ENCODE measurements at places on chromosomes 1 and 21.

DNA sequence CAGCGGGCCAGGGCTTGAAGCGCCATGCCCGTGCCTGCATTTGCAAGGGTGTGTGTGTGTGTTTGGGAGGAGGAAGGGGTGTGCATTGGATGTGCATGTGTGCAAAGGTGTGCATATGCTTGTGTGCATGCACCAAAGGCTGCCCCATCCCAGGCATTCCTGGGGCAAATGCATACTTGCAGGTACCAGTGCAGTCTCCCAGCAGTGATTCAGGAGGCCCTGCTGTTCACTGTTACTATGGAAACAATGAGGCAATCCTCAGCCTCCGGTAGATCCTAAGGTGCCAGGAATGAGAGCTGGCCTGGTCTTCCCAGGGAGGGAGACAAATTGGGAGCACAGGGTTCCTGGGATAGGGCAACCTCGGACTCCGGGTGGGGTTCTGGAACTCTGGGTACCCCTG, 7.5 kb upstream of the FNDC5 start:
- DNase-seq, result no peak

GRCh38 chr1:237269938-237270337, 228.0 kb downstream of the RYR2 start:
- DNase-seq, result no peak

- DNase-seq, result no peak
Observed at GRCh38 chr21:25980710-25981109, 189.9 kb downstream of the APP start.

- peak; percentile 47 for DNase-seq
Observed at GRCh38 chr1:63691701-63692425, 82.0 kb upstream of the ROR1 start.

DNA sequence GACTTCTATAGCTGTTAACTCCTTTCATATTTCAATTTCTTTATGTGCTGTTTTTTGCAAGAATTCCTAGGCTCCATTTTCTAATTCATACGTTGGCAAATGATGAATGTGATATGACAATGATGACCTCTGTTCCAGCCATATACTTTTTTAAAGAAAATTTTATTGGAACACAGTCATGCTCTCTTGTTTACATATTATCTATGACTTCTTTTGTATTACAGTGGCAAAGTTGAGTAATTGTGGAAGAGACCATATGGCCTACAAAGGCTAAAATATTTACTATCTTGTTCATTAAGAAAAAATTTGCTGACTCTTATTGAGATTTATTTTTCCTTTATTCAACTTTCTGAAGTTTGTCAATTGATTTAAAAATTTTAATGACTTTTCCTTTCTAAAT, 7.1 kb downstream of the IFI44L start:
- no peak for DNase-seq

DNA sequence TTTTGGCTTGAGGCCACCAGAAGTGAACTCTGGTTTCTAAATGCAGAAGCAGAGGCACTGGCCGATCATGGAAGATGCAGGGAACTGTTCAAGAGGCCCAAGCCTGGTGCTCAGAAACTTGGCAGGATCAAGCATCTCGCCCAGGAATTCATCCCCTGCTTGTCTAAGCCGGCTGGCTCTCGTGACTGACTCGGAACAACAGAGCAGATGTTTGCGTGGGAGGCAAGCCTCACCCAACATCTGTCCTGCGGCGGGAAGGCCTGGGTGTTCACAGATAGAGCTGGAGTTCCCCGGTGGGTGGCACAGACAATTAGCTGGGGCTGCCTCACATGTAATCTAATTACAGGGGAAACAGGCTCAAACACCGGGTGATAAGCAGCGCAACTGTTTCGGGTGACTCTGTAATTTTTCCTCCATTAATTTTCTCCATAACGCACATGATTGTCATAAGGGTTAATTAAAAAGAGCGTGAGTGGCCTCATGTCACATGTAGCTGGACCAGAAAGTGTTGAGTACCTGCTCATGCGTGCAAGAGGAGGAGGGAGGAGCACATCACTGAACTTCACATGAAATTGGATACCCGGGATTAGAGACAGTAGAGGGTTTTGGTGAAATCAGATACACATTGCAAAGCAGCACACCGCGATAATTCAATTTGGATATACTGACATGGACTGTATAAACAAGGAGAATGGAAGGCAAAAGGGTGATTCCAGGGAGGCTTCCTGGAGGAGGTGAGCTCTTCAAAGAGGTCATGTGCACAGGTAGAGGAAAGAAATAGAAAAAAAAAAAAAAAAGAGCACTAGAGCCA, 180.0 kb downstream of the ETS2 start:
- peak; percentile 99 for DNase-seq

DNA sequence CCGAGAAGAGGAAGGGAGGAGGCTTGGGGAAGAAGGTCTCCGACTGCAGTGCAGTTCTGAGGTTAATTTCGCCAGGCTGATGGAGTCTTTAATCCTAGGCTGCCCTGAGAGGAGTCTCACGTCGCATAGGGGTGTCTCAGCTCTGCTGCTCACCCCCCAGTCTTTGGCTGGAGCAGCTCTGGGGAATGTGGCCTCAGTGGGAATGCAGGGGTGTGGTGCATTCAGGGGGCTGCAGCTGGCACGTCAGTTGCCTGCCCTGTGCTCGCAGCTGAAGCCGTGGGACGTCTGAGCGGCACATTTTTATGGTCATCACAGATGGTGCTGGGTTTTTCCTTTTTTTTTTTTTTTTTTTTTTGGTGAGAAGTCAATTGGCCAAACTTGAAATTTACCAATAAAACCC, 38.2 kb downstream of the ACTN2 start:
- no peak for DNase-seq

DNA sequence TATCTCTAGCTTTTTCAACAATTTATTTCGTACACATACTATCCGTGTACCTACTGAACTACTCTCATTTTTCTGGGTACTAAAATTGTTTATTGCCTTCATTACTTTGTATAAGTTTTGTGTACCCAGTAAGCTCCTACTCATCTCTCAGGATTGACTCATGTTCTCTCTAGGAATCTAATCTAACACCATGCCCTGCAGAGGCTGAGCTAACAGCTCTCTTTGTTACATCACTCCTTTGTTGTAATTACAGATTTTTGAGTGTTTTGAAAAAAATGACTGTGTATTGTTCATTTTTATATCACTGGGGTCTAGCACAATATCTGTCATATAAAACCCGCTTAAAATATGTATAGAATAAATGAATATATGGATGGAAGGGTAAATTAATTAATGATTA, 167.1 kb downstream of the ATP6V1G3 start:
- DNase-seq, result no peak

- no peak for DNase-seq
Observed at GRCh38 chr1:51210055-51210454, 26.0 kb upstream of the RNF11 start.

GRCh38 chr1:17045150-17045549, 8.7 kb downstream of the SDHB start:
- no peak for DNase-seq

DNA sequence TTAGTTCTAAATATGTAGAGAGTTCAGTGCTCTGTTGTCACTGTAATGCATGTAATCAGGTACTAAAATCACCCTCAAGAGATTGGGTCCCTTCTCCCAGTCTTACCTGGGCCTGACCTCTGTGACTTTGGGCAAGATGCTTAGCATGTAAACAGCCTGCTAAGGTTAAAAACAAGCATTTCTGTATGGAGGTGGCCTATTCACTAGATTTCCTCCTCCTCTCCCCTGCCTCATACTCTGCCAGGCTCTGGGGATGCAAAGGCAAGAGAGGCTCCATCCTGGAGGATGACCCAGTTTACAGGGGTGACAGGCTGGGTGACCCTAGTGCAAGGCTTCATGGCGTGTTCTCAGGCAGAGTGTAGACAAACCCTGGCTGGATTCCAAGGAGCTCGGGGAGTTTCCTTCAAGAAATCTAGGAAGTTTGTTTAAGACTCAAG, 28.8 kb downstream of the VANGL2 start:
- no peak for DNase-seq

DNA sequence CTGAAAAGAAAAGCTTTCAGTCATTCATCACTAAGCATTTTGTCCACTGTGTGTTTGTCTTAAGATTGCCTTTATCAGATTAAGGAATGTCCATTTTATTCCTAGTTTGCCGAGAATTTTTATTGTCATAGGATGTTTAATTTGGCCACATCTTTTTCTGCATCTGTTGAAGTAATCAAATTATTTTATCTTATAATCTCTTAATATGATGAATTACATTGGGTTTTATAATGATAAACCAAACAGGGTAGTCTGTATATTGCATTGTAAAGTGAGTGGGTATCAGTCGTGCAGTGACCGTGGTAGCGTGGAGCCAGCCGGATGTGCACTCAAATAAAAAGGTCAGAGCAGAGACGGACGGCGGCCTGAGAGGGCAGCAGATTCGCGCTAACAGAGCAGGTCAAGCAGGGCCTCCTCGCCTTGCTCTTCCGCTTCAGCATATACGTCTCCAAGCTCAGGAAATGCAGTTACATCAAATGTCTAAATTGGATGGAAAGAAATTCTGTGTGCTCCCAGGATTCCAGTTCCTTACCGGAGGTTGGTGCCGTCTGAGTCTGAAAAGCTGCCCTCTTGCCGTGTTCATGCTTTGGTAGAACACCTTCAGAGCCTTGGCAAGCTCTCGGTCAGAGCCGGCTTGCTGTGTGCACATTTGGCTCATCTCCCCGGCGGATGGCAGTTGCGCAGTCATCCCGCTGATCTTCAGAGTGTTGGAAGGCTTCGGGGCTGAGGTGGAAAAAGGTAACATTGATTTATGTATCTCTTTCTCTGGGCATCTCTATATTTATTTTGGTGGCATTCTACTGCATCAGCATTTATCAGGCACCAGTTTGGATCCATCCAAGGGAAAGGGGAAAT, 51.5 kb downstream of the SCCPDH start:
- DNase-seq, result no peak

DNA sequence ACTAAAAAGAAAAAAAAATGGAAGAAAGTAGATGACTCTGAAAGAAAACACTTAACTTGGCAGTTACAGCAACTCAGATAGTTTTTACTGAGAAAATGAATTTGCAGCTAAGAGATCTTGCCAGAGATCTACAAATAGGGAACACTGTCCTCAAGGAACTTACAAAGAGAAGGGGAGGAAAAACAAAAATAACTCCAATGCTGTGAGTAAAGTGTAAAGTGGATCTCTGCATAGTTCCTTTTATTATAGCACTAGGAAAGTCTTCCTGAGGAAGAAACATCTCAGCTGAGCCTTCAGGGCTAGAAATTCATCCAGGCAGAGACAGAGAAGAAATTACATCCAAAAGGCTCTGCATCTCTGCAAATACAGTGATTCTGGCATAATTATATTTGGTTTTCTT, 3.9 kb downstream of the CD1B start:
- DNase-seq, result no peak

- no peak for DNase-seq
Observed at GRCh38 chr1:207202480-207202879, 98.4 kb downstream of the C4BPA start.

DNA sequence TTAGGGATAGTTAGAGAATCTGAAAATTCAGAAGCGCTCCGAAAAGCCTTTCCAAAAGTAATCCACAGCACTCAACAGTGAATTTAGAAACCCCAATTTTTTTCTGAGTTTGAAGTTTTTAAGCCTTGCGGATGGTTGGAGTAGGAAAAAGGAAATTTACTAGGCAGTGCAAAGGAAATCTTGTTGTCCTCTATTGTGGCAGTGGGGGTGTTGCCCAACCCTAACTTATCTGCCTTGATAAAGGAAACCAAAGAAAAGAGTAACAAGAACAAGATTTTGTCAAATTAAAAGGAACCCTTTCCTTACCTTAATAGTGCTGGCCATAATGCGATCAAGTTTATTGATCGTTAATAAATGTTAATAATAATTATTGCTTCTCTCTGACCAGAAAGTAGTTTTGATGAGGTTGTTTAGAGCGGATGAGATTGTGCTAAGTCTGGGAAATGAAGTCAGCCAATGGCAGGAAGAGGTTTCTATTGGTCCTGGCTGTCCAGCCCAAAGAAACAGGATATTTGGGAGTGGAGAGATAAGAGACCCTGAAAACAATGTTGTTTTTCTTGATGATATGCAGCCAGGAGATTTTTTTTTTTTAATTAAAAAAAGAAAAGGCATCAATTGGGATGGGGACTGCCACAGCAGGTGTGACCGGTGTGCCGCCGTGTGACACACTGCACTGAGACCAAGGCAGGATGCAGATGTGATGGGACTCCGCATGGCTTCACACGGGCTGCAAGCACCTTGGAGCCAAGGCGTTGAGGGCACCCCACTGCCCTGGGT, at the start of gene ERG:
Gene ERG, minus strand, starts transcription at position 421 of the 777 bp plus-strand sequence. Its CDS starts 97 bp downstream, at position 324.
- no peak for DNase-seq

DNA sequence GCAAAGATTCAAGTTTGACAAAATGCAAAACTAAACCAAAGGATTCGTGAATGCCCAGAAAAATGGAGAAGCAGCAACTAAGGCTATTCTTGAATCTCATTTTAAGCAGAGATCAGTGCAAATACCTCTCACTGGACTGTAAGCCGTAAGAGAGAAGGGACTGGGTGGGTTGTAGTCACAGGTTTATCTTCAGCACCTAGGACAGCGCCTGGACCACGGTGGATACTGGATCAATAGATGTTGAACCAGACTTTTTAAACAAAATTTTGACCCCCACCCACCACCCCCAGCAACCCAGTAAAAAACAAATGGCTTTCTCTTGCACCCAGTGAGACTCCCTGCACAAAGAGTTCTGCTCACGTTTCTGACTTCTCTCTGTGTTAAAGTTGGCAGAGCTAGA, 347.1 kb downstream of the AJAP1 start:
- no peak for DNase-seq

DNA sequence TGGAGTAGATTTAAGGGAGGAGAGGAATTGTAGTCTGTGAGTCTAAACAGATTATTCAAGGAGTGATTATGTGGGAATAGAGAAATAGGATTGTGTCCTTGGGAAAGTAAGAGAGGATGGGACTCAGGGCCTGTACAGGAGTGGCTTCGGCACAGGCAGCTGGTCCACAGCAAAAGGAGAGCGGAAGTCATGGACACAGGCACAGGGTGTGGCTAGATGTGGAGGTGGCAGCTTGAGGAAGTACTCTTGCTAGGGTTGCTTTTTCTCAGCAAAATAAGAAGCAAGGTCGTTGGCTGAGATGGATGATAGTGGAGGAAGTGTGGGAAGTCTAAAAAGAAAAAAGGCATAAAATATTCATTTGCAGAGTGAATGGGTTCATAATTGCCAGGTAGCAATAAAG, 18.5 kb upstream of the ZNF648 start:
- DNase-seq, result no peak

GRCh38 chr1:26190373-26190987, at the start of gene CATSPER4:
CATSPER4 (plus strand) TSS chr1:26190602; CDS start chr1:26190628, 26 bp downstream.
- DNase-seq, result no peak

- peak; percentile 42 for DNase-seq
Observed at GRCh38 chr1:38029685-38030511, 16.7 kb downstream of the POU3F1 start.

- no peak for DNase-seq
Observed at GRCh38 chr1:32962248-32962896, 2.2 kb downstream of the RNF19B start.

GRCh38 chr1:58231204-58231603, 315.3 kb downstream of the OMA1 start:
- no peak for DNase-seq

GRCh38 chr1:58927041-58927721, 143.3 kb upstream of the JUN start:
- DNase-seq, result no peak

- DNase-seq, result no peak
Observed at GRCh38 chr1:230377851-230378250, 48.3 kb downstream of the PGBD5 start.
